Memory B cell (primary cell): ENCODE measurements at places on chromosomes 2 and 18.

DNA sequence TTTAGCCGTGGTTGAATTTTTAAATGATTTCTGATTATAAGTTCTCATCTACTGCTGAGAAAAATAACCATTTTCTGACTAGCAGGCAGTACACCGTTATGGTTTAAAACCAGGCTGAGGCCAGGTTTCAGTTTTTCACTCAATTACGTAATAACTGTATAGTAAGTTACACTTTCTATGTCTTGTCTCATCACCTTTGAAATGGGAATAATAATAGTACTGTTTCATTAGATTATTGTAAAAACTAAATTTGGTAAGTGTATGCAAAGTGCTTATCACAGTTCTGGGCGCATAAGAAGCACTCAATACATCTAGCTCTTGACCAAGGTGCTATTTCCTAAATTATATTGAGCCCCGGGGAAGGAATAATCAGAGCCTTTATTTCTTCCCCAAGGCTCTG lies 76.8 kb downstream of the LIMS1 start:
- DNase-seq: no peak

- DNase-seq: no peak
Measured at GRCh38 chr2:3399829-3400228, 20.3 kb downstream of the TRAPPC12 start.

GRCh38 chr2:230927711-230928341 lies 2.8 kb upstream of the GPR55 start:
- no peak for DNase-seq

DNA sequence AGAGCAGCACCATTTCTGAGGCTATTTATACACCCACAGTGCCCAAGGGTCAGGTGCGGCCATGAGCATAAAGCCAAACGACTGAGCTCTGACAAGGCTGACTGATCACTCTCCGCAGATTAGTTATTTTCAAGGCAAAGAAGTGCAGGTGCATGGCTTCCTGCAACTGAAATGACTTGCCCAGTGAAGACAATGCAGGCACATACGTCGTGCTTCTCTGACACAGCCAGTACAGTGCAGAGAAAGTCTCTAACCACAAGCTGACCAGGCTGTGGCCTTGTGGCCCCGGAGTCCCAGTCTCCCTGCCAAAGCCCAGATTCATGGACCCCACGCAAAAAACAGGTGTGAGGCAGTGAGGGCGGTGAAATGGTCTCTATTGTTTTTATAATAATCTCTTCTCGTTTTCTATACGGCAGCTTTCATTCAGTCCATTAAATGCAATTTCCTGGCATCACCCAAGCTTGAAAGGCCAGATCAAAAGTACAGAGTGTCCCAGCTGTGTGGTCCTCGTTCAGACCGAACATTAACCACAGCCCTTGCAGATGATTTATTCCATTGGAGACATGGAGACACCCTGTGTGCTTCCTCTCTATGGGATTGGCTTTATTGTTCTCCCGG lies 447.0 kb upstream of the ID2 start:
- no peak for DNase-seq

DNA sequence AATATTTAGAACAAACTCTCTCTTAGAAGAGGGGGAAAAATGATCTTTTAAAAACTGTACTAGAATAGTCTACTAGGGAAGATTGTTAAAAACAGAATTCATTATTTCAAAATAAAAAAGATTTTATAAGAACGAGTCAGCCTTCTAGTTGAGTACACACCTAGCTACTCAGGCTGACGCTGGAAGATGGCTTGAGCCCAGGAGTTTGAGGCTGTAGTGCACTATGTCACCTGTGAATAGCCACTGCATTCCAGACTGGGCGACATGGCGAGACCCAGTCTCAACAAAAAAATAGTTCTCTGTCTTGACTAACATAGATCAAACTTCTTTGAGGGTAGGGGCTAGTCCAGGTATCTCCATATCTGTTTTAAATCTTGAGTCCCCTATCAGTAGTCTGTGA lies 33.9 kb downstream of the ERLEC1 start:
- DNase-seq: no peak
